Dermis microvascular lymphatic vessel endothelial cell (primary cell): ENCODE measurements at places on chromosomes 6 and 20.

- DNase-seq: no peak
Observed at GRCh38 chr20:57377350-57377749, 13.8 kb upstream of the RBM38 start.

GRCh38 chr20:37519508-37520418 lies 1.3 kb upstream of the NNAT start:
- DNase-seq: no peak

- DNase-seq: no peak
Observed at GRCh38 chr6:150652848-150653613, 53.3 kb downstream of the PLEKHG1 start.

DNA sequence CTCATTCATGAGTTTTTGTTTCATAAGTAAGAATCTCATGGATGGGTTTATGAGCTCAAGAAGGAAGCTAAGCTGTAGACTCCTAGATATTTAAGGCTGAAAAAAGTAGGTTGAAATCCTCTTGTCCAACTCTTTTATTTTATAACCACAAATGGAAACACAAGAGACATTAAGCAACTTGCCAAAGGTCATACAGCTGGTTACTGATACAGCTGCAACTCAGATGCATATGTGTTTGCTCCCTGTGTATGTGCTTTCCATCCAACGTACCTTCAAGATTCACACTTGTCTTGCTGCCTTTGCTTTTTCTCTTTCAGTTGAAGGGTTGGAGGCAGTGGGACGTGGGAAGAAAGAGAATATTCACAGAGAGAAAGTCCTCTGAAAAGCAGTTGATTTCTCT lies 153.5 kb upstream of the STMND1 start:
- DNase-seq: no peak

- DNase-seq: no peak
Observed at GRCh38 chr6:9581155-9581554, 833.7 kb downstream of the TFAP2A start.

- DNase-seq: no peak
Observed at GRCh38 chr20:35697696-35698297, 1.4 kb downstream of the NFS1 start.

- DNase-seq: peak; percentile 64
Observed at GRCh38 chr6:33112148-33112547, 36.4 kb downstream of the HLA-DPB1 start.

- no peak for DNase-seq
Observed at GRCh38 chr6:69012211-69012610, 377.1 kb downstream of the ADGRB3 start.

- no peak for DNase-seq
Observed at GRCh38 chr6:17910189-17910588, 77.2 kb downstream of the KIF13A start.

GRCh38 chr20:36066777-36067176 lies 87.8 kb upstream of the EPB41L1 start:
- no peak for DNase-seq

GRCh38 chr6:14399635-14400034 lies 282.1 kb downstream of the CD83 start:
- no peak for DNase-seq

- no peak for DNase-seq
Observed at GRCh38 chr6:94350833-94351232, 931.5 kb upstream of the EPHA7 start.

GRCh38 chr6:12048609-12049008 lies 36.5 kb downstream of the HIVEP1 start:
- no peak for DNase-seq

- no peak for DNase-seq
Observed at GRCh38 chr6:56238352-56238751, 9.0 kb downstream of the COL21A1 start.
